ENCODE measurements at places on chromosomes 2 and 18.
A peak's percentile ranks its signal among the peaks of the same experiment; 100 is the strongest.

- DNase-seq = no peak
Measured at GRCh38 chr2:235849489-235849888, 318.7 kb downstream of the GBX2 start.

DNA sequence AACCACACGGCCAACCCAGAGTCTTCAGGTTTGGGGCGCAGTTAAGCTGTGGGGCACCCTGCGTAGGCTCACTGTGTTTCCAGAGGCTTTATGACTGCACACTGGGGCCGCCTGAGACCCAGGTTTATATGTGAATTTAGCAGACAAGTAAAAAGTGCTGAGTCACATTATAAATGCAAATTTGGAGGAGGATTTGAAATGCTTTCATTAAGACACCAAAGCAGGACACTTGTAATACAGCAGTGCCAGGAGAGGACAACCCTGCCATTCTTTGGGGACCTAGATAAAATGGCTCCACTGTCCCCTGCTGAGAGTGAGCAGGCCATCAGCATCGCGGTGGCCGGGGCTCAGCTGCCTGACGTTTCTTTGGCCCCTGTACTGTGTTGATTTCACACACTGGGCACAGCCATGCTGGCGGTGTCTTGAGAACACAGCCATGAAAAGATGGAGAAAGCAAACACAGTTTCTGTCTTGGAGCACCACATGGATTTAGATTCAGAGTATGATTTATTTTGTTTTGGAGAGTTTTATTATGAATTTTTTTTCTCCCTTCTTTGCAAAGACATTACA lies 10.2 kb downstream of the ACKR3 start:
- no peak for DNase-seq

DNA sequence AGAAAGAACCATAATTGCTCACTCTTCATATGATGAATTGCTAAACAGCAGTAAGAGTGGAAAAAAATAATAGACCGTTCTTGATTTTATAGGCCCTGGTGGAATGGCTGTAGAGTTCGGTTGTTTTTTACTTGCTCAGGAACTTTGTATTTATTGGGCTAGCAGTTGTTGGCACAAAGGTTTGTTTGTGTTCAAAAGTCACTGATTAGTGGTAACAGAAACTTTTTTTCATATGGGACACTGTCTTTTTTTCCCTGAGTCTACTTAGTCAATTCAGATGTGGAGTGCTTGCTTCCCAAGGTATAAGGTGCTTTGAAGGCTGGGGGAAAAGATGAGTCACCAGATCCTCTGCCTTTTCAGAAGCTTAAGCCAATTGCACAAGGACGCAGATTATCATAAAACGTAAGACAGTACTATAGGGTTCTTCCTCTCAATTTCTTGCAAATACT lies 25.8 kb downstream of the PHLPP1 start:
- DNase-seq = no peak

DNA sequence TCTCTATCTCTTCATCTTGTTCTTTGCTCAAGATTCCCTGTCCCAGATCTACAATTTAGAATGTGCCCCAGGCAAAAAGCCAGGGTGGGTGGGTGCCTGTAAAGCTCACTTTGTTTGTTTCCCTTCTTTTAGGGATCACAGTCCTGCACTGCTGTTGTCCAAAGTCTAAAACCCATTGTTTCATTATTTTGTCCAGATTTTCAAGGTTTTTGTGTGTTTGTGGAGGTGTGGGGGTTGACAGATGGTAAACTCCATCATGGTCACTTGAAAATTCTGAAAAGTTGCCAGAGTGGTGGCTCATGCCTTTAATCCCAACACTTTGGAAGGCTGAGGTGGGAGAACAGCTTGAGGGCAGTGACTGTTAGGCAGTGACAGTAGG lies 41.5 kb downstream of the YES1 start:
- no peak for DNase-seq

DNA sequence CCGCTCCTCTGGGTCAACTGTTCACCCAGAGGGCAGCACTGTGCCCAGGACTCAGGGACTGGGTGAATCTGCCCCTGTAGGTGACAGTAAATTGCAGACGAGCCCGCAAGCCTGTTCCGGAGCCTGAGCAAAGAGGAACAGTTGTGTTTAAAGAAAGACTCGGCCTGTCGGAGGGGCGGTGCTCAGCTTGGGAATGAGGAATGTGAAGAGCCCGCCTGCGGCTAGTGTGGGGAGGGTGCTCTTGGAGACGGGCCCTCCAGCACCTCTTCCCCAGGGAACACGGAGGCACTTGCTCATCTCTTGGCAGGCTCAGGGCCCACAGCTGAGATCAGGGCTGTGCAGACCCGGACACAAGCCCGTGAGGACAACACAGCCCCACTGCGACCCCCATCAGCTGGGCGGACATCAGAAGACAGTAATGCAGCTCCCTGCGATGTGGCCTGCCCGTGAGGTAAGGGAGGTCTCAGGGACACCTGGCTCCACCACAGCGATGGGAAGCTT lies 299.0 kb downstream of the NDUFA10 start:
- DNase-seq = no peak

DNA sequence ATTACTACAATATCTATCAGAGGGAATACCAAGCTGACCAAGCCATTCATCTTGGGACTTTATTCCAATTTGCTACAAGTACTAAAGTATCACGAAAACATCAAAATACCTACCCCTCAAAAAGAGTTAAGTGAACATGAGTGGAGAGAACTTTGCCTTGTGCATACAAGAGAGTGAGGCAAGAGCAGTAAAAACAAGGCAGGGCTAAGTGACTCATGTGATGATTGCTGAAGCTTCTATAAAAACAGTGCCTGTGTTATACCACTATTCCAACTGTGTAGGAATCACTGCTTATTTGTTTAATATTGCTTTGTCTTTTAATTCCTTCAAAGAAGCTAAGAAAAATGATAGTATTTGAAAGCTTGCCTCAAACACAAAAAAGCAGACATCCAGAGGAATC lies 61.2 kb downstream of the FARSB start:
- no peak for DNase-seq

- DNase-seq = no peak
Measured at GRCh38 chr2:224520064-224520463, 65.1 kb downstream of the CUL3 start.

- DNase-seq = no peak
Measured at GRCh38 chr2:112185131-112185530, 46.9 kb downstream of the FBLN7 start.

DNA sequence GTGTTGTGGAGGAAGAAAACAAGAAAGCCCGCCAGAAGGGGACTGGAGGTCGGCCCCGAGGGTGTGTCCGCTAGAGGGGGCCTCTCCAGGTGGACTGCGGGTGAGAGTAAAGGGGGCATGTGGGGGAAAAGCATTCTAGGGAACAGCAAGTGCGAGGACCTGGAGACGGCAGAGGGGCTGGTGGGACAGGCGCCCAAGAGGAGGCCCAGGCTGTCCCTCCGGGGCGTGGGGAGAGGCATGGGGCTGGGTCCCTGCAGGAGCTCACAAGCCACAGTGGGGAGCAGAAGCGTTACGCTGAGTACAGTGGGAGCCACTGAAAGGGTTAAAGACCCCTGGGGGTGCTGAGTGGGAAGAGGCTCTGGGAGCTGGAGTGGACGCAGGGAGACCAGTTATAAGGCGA lies 1.6 kb upstream of the KLF11 start:
- no peak for DNase-seq

- no peak for DNase-seq
Measured at GRCh38 chr2:3972377-3972776, 269.0 kb downstream of the DCDC2C start.

DNA sequence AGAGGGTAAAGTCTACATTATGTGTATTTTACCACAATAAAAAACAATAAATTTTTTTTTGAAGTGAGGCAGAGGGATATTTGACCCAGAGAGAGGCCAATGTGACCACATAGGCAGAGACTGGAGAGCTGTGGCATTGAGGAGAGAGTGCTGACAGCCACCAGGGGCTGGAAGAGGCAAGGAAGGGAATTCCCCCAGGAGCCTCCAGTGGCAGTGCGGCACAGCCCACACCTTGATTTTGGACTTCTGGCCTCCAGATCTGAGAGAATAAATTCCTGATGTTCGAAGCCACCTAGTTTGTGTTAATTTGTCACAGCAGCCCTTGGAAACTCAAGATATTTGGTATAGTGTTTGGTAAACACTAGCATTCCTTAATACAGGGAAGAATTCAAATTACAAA lies 22.7 kb downstream of the ANKRD29 start:
- DNase-seq = no peak

DNA sequence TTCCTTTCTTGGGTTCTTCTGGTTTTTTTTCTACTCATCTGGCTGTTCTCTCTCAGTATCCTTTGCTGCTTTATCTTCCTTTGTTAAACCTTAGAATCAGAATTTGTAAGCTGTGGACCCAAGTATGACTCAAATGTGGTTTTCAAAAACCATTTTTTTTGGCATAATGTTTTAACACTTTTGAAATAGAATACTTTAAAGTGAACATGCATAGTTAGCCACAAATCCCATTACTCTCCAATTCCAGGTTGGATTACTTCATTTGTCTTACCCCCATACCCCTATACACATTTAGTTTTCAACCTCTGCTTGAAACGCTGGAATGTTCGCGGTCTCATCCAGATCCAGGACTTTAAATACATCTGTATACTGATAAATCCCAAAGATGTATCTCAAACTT lies 29.1 kb downstream of the ALMS1 start:
- DNase-seq = no peak

DNA sequence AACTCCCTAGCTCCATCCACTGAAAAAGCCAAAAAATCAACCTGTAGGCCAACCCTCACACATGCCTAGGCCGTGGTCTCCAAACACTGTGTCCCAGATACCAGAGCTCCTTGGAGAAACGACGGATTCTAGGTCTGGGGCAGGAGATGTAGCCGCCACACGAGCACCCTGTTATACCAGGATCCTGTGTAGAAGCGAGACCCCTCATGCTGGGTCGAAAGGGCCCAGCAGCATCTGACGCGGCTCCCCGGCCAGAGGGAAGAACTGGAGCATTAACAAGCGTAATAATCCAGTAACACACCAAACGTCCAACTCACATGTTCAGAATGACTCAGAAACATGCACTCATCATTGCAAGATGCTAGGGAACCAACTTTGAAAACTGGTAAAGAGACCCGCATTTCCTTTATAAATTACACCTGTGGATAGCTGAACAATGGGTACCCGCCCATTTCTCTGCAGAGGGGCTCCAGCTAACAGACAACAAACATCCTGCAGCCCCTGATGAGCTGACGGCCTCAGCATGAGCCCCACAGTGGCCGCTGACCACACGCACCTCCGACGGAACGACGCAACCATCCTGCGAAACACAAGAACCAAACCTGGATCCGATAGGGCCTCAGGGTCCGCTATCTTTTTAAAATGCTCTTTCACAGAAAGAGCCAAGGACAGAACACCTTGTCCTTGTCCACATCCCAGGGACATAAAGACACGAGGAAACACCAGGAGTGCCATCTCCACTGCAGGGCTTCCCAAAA lies 14.2 kb downstream of the SLC66A2 start:
- no peak for DNase-seq

DNA sequence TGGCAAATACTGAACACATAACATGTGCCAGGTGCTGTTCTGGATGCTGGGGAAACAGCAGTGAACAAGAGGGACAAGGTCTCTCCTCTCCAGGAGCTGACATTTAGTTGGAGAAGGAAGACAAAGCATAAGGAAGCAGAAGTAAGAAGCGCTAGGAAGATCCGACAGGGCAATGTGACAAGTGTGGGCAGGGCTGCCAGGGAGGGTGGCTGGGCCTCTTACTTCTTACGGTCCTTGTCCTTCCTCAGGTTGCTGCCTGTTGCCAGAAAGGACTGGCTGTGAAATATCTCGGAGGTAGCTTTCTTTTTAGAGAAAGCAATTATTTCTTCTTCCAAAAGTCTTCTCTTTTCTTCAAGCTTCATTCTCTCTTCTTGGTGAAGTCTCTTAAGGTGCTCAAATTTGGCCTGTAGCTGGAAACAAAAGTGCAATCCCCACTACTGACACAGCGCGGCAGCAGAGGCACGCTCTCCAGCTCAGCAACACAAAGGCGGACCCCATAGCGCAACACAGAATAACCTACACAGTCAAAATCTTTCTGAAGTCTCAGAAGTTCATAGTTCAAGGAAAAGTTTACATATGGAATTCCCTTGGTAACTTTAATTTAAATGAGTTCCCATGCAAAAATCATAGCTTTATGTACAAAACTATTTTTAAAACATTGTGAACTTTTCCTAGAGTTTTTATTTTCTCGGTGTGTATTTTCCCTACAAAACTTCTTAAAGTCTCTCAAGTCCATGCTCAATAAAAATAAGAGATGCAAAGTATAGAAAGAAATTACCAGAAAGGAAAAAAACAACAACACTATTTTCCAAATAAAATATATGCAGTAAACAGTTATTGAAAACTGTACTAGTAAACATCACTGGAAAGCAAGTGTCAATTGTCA lies 67.7 kb downstream of the SEPTIN10 start:
- DNase-seq = peak; percentile 53

DNA sequence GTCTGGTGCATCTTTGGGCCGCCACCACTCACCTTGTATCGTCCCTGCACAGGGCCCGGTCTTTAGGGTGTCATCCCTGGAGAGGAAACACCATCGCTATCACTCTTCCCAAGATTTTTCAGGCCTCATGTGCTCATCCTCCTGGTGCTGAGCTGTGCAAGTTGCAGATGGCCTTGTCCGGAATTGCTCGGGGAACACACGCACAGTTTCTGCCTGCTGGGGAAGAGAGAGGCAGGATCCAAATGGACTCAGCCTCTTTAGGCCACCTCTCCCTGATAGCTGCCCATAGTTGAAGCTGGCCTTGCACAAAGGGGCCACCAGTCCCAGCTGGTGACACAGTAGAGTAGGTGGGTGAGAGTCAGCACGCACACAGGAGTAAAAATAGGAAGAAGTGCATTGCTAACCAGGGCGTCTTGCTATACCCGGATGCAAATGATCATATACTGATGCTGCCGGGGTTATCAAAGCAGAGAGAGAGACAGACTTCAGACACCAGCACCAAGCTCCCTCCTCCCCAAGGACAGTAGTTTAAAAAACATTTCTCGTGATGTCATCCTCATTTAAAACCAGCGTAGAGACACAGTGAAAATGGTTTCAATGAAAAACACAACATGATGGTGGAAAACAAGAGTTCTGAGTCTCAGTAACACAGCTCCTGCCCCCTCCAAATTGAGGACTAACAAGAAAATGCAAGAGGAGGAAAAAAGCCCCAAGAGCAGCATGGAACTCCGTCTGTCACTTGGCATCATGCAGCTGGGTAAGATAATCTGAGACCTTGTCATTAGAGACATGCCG lies 147.5 kb upstream of the NCK2 start:
- DNase-seq = no peak

DNA sequence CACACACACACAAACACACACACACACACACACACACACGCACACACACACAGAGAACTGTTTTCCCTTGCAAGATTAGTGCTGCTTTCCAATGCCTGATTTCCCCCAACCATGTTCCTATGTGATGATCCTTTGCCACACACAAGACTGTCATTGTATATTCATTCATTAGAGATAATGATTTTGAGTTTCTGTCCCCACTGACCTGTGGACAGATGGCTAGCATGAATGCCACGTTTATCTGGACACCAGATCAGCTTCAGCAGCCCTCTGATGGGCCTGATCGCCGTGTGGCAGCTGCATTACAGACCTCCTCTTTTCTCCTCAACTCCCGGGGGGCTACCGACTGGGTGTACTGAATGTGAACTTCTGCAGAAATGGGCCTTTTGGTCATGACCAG lies 353.0 kb downstream of the MYCN start:
- DNase-seq = no peak

Measured in stimulated activated CD4-positive, alpha-beta T cell treated with anti-CD3 and anti-CD28 coated beads, Interleukin-1b, Interleukin-23, amount 100 ng/mL, for 1 hour (primary cell).